ENCODE measurements at places on chromosomes 1 and 21.
A peak's percentile ranks its signal among the peaks of the same experiment; 100 is the strongest.

DNA sequence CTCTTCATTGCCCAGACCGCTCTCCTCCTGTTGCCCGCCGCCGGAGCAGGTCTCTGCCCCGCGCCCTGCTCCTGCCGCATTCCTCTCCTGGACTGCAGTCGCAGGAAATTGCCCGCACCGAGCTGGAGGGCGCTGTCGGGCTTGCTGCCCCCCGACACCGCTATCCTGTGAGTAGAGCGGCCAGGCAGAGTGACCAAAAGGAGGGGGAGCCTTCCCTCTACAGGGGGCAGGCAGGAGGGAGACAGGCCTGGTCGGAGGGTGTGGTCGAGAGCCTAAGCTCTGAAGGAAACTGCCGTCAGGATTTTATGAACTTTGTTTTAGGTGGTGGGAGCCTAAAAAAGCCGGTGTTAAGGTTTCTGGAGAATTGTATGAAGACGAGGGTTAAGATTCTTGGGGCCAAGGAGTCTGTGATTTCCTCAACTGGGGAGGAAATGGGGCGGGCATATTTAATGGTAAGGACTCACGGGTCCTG lies 517 bp downstream of the LRIG2 start:
- H3K4me1 ChIP-seq = peaks cover 23% of the 10 kb centered on the region
- H3K27ac ChIP-seq = peak overlapping the region; percentile 96
- no peak for DNase-seq

DNA sequence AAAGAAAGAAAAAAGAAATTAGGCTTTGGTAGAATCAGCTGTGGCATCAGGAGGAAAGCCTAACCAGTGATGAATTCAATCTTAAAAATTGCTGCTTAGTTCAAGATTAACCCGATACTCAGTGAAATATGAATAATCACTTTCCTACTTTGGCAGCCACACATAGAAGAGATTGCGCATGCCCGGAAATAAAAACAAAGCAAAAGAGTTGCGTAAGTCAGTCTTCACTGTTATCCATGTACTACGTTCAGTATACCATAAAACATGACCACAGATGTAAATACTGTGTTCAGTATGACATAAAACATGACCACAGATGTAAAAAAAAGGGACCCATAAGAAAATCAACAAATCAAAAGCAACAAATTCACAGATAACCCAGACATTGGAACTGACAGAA lies 19.2 kb downstream of the CD1D start:
- no peaks in the 10 kb centered on the region for H3K36me3 ChIP-seq
- no peak overlapping the region for H3K4me3 ChIP-seq
- DNase-seq = no peak
- peaks cover 12% of the 10 kb centered on the region for H3K4me1 ChIP-seq
- peaks cover 77% of the 10 kb centered on the region for H3K27me3 ChIP-seq

DNA sequence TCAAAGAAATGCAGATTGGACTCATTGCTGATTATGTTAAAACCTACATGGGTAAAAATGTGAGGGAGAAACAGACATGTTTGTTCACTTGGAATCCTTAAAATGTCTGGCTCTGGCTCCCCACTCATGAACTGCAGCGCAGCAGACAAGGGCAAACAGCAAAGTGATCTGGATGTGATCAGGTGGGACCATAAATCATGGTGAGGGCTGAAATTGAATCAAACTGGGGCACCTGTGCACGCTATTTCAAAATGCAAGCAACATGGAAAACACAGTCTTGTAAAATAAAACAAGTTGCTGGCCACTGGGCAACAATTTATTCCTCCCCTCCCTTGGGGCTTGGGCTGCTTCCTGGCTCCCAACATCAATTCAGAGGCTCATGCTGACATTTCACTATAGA lies 373.4 kb downstream of the SEC16B start:
- DNase-seq = no peak
- no peak overlapping the region for H3K27ac ChIP-seq
- H3K36me3 ChIP-seq = no peaks in the 10 kb centered on the region
- no peaks in the 10 kb centered on the region for H3K4me1 ChIP-seq
- no peaks in the 10 kb centered on the region for H3K27me3 ChIP-seq
- no peak overlapping the region for H3K4me3 ChIP-seq

DNA sequence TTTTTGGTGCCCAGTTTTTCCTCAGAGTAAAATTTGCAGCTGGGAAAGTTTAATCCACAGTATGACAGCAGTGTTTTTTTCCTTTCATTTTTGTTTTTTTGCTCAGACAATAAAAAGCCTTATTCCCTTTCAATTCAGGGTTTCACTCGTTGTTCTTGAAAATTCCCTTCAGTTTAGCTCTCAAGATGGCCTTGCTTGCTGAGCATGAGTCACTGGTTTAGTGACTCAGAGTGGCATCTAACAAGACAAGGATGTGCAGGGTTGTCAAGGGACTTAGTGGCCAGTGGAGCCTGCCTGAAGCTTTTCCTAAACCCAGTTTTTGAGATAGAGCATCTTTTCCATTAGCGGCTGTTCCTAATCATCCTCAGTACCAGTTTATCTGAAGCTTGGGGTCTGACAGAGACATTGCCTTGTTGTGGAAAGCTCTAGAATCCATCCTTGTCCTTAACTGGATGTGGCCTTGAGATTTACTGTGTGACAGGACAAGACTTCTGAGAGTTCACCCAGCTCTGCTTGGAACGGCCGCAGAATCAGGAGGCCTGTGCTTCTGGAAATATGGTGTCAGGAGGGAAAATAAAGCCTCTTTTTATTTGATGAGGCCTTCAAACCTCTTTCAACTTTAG lies 48.4 kb upstream of the DNAJC6 start:
- H3K4me1 ChIP-seq = peaks cover 7% of the 10 kb centered on the region
- H3K27me3 ChIP-seq = no peaks in the 10 kb centered on the region
- no peak overlapping the region for H3K4me3 ChIP-seq
- H3K27ac ChIP-seq = no peak overlapping the region
- no peak for DNase-seq

- H3K27ac ChIP-seq = peak overlapping the region; percentile 2
- no peaks in the 10 kb centered on the region for H3K27me3 ChIP-seq
- no peak overlapping the region for H3K4me3 ChIP-seq
- peaks cover 15% of the 10 kb centered on the region for H3K36me3 ChIP-seq
Observed at GRCh38 chr1:236220473-236220872, 61.3 kb downstream of the ERO1B start.

DNA sequence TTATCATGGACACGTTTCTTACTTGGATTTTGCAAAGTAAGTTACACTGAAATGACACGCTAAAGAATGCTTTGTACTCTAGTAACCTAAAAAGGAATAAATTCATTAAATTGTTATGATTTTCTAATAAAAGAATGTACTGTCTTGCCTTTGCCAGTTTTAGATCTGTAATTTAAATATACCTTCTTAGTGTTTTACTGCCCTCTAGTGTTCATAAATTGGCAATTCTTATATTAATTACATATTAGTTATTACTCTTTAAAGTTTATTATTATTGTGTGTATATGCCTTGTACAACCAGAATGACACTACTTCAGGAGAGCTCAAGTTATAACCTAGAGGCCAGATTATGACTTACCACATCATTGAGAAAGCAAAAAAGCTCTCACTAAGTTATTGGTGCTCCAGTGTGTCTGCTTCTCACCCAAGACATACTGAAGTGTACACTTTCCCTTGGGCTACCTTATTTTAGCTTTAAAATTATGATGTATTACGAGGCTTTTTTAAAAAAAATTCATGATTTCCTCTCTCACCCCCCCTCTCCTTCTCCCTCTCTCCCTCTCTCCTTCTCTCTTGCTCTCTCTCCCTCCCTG lies 169.9 kb downstream of the HS2ST1 start:
- peak overlapping the region; percentile 5 for H3K27ac ChIP-seq
- H3K36me3 ChIP-seq = no peaks in the 10 kb centered on the region
- H3K27me3 ChIP-seq = no peaks in the 10 kb centered on the region
- DNase-seq = no peak
